Smooth muscle cell of the umbilical artery (primary cell): ENCODE measurements at places on chromosomes 12 and 14. TPM values are rescaled to one million over a fixed set of nuclear protein-coding genes. Genes with fewer than 3 reads are reported as not detected.

NKX2-1 gene
- not detected in 2 replicates for total RNA-seq

KCNC2 gene
- not detected in 2 replicates for total RNA-seq

CFAP54 gene
- total RNA-seq, result 1.4 and 1.8 TPM in 2 replicates

AHNAK2 gene
- 52.9 and 217 TPM in 2 replicates for total RNA-seq

KRT7 gene
- 1.8 and 2.1 TPM in 2 replicates for total RNA-seq

BTBD7 gene
- 23.8 and 26.4 TPM in 2 replicates for total RNA-seq

FAM177A1 gene
- 53.7 and 70.6 TPM in 2 replicates for total RNA-seq

PRKD1 gene
- total RNA-seq, result 19.6 and 23.0 TPM in 2 replicates
